ENCODE measurements at places on chromosomes 5 and 9.

- DNase-seq = no peak
Observed at GRCh38 chr5:52041842-52042241, 658.6 kb downstream of the ISL1 start.

DNA sequence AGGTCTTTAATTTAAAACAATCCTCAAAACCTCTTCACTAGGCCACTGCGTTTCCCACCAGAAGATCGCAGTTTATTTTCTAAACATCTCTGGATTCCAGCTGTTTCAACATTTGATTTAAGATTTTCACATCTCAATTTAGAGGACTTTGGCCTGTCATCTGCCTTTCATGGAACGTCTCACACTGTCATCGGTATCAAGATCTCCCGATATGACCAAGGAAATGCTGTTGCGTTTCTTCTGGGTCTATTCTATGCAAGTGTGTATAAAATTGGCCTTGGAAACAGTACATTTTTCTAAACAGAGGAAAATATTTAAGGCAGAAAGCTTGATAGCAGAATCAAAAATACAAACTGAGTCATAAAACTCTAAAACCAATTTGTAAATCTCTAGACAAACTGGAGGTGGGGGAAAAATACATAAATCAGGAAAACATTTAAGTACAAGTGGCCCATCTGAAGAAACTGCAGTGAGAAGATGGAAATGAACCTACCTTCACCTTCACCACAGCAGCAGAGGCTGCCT is 53.6 kb upstream of the SIMC1 start:
- no peak for DNase-seq

DNA sequence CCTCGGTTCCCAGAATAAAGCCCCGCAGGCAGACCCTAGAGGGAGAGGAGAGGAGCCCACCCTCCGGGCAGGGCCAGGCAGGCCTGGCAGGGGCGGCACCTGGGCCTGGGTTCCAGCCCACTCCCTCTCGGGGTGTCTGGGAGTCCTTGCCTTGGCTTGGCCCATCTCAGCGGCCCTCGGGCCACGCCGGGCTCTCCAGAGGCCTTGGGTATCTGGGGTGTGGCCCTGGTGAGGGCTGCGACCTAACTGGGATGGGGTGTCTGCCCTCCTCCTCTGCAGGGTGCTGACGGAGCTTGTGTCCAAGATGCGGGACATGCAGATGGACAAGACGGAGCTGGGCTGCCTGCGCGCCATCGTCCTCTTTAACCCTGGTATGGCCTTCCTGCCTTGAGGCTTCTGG is 105.4 kb downstream of the RXRA start:
- no peak for DNase-seq

DNA sequence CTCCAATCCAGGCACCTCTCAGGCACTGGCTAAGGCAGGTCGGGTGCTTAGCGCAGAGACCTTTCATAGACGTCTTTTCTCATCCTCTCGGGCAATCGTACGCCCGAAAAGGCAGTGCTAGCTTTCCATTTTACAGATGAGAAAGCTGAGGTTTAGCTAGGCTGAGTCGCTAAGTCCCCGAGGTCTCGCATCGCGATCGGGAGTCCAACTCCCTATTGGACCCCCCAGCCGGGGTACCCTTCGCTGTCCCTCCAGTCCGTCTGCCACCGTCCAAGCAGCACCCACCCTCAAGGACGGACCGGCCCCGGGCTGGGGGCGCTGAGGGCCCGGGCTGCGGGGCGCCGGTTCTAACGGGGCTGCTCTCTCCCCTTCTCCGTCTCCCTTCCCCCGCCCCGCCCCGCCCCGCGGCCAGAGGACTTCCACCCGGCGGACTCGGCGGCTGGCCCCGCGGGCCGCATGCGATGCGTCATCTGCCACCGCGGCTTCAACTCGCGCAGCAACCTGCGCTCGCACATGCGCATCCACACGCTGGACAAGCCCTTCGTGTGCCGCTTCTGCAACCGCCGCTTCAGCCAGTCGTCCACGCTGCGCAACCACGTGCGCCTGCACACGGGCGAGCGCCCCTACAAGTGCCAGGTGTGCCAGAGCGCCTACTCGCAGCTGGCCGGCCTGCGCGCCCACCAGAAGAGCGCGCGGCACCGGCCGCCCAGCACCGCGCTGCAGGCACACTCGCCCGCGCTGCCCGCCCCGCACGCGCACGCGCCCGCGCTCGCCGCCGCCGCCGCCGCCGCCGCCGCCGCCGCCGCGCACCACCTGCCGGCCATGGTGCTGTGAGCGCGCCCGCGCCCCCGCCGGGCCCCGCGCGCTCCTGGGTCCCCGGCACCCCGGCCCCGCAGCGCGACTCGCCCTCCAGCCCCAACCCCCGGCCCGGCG is 12.5 kb upstream of the EXOSC2 start:
- DNase-seq = peak; percentile 41

- no peak for DNase-seq
Observed at GRCh38 chr9:21505425-21506179, 23.5 kb upstream of the IFNE start.

- DNase-seq = no peak
Observed at GRCh38 chr5:170293273-170293672, 4.3 kb downstream of the LCP2 start.
